SK-N-SH (cell line): ENCODE measurements at places on chromosomes 13 and 19.

GRCh38 chr19:42403586-42403985, 13.5 kb upstream of the CNFN start:
- H3K27ac ChIP-seq = no peak overlapping the region
- H3K36me3 ChIP-seq = peaks cover 7% of the 10 kb centered on the region
- H3K4me1 ChIP-seq = no peaks in the 10 kb centered on the region
- DNase-seq = no peak
- no peaks in the 10 kb centered on the region for H3K27me3 ChIP-seq

DNA sequence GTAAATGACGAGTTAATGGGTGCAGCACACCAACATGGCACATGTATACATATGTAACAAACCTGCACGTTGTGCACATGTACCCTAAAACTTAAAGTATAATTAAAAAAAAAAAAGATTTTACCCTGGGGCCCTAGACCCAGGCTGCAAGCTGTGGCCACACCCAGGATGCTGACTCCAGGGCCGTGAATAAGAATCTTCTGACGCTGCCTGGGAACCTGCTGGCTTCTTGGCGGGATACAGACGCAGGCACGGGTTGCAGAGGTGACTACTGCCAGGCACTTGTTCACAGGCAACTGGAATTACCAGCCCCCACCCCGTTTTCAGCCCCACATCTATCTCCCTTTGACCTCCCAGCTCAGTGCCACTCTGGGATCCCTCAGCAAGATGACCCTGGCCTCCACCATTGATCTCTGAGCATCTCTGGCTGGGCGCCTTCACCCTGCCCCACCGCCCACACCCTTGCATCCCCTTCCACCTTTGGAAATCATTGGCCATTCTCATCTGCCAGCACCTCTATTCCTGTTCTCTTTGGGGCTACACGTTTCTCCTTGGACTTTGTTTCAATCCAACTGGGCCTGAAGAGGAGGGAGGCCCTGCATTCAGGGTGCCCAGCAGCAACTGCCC, 21.1 kb upstream of the CFAP97D2 start:
- no peak overlapping the region for H3K27ac ChIP-seq
- H3K36me3 ChIP-seq = no peaks in the 10 kb centered on the region
- no peak overlapping the region for H3K4me3 ChIP-seq
- no peak for DNase-seq
- H3K4me1 ChIP-seq = no peaks in the 10 kb centered on the region
- no peaks in the 10 kb centered on the region for H3K27me3 ChIP-seq

DNA sequence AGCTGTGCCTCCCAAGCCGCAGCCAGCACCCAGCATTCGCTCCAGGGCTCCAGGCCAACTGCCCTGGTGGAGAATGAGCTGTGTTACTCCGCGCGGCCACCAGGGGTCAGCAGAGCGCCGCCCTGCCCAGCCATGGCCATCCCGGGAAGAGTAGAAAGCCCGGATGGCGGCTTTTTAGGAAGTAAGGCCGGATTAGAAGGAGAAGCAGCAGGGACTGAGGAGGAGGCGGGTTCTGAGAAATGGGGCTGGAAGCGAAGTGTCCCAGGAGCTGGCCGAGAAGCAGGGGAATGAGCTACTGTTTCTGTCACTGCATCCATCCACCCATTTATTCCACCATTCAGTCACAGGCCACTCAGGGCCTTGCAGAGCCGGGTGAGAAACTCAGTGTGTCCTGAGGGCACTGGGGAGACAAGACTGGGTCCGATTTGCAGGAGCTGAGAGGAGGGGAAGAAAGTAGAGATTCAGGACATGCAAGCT, 6.6 kb upstream of the NPAS1 start:
- DNase-seq = peak; percentile 92
- no peaks in the 10 kb centered on the region for H3K4me1 ChIP-seq
- H3K27me3 ChIP-seq = no peaks in the 10 kb centered on the region
- no peaks in the 10 kb centered on the region for H3K36me3 ChIP-seq
- no peak overlapping the region for H3K4me3 ChIP-seq

GRCh38 chr19:7397687-7398086, 49.0 kb downstream of the ARHGEF18 start:
- no peak overlapping the region for H3K4me3 ChIP-seq
- H3K27ac ChIP-seq = no peak overlapping the region
- DNase-seq = no peak
- no peaks in the 10 kb centered on the region for H3K27me3 ChIP-seq
- H3K4me1 ChIP-seq = peaks cover 6% of the 10 kb centered on the region; the same call in 1 of the 2 replicates

DNA sequence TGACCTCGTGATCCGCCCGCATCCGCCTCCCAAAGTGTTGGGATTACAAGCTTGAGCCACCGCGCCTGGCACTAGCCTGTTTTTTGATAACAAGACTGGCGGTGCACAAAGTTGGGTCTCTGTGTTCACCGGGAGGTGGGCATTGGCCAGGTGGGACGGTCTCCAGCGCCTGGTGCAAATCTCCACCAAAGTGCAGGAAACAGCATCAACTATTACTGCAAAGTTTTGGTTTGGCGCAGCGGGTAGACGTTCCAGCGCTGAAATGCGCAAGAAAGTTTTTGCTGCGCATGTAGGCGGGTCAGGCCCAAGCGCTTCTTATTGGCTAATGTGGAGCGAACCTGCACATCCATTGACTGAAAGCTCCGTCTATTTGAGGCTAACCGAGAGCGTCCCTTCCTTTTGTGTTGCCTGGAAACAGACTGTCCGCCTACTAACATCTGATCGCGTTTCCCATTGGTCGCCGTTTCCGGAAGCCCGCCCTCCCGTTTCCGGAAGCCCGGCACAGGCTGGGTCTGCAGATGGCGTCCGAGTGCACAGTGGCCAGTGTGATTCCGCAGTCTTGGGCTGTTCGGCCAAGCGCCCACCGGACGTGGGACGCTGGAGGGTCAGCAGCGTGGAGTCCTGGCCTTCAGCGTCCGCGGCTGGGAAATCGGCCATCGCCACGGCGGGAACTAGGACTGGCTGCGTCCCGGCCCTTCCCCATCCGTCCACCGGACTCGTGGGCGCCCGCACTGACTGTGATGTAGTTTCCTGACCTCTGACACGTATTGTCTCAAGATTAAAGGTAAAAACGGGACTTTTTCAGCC, 53.3 kb upstream of the ZNF527 start:
- H3K36me3 ChIP-seq = peaks cover 23% of the 10 kb centered on the region
- no peaks in the 10 kb centered on the region for H3K27me3 ChIP-seq
- H3K27ac ChIP-seq = peak overlapping the region; percentile 86
- H3K4me3 ChIP-seq = peak overlapping the region; percentile 100

- DNase-seq = no peak
- H3K36me3 ChIP-seq = no peaks in the 10 kb centered on the region
- H3K4me3 ChIP-seq = no peak overlapping the region
- H3K4me1 ChIP-seq = peaks cover 24% of the 10 kb centered on the region; the same call in 1 of the 2 replicates
Measured at GRCh38 chr19:46181388-46181779, 33.3 kb downstream of the IGFL2 start.

- H3K4me1 ChIP-seq = no peaks in the 10 kb centered on the region
- H3K27ac ChIP-seq = no peak overlapping the region
- no peaks in the 10 kb centered on the region for H3K36me3 ChIP-seq
- DNase-seq = no peak
- peak overlapping the region; percentile 7; the same call in 1 of the 2 replicates for H3K4me3 ChIP-seq
Measured at GRCh38 chr19:31943778-31944177, 401.6 kb upstream of the ZNF507 start.

GRCh38 chr13:72295153-72295552, 428.1 kb upstream of the DACH1 start:
- no peaks in the 10 kb centered on the region for H3K27me3 ChIP-seq
- H3K4me3 ChIP-seq = no peak overlapping the region
- no peaks in the 10 kb centered on the region for H3K36me3 ChIP-seq
- H3K4me1 ChIP-seq = peaks cover 2% of the 10 kb centered on the region
- H3K27ac ChIP-seq = peak overlapping the region; percentile 62; the same call in 1 of the 2 replicates

DNA sequence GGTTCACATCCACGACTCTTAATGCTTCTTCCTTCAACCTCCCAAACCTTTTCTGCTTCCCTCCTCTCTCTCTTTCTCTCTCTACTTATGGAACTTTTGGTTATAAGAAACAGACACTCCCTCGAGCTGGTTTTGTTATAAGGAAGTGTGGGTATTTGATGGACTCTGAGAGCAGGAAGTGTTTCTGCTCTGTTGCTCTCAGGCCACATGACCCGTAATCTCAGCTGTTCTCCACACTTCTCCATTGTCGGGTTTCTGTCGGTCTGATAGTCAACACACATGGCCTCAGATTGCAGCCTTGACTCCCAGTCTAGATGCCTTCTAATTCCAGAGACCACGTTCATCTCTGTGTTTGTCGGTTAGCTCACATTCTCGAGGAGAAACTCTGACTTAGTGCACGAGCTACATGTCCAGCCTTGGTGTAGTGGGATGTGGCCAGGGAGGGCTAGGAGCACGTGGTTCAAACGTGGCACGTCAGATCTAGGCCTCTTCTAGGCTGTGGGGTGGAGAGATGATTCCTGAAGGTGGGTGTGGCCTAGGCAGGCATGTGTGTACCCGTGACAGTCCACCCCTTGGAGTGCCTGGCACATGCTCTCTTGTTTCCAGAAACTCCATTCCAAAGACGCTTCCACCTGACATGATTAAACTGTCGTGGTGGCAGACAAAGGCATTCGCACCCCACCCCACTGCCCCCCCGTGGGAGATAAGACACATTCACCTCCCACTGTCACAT, 26.3 kb downstream of the CNFN start:
- no peaks in the 10 kb centered on the region for H3K4me1 ChIP-seq
- H3K27me3 ChIP-seq = no peaks in the 10 kb centered on the region
- H3K4me3 ChIP-seq = no peak overlapping the region

DNA sequence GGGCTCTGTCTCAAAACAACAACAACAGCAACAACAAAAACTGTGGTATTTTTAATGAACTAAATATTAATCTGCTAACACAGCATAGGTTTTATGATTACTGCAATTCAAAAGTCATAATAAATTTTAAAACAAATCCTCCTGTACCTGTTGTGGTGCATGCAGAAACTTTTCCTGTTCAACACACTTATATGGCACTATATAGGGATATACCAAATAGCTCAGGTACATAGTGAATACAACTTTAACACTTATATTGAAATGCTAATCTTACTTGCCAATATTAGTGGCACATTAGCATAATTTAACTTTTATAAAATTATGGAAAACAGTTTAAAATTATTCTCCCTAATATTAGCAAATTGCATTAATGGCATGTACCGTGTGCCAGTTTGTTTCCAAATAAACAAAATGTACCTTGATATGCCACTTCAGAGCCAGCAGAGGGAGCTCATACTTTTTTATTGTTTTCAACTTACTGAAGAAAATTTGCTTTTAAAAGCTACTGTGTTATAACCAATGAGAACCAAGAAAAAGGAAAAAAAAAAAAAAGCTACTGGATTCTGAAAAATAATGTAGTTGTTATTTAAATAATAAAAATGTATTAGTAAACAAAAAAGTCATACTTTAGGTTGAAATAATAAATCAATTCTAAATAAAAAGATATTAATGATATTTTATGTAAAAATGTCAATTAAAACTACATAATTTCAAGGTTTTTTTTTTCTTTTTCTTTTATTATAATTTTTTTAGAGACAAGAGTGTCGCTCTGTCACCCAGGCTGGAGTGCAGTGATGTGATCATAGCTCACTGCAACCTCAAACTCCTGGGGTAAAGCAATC, 18.0 kb upstream of the RBM26 start:
- H3K4me1 ChIP-seq = no peaks in the 10 kb centered on the region
- no peaks in the 10 kb centered on the region for H3K36me3 ChIP-seq
- H3K27ac ChIP-seq = no peak overlapping the region
- peak; percentile 45 for DNase-seq
- H3K4me3 ChIP-seq = no peak overlapping the region

DNA sequence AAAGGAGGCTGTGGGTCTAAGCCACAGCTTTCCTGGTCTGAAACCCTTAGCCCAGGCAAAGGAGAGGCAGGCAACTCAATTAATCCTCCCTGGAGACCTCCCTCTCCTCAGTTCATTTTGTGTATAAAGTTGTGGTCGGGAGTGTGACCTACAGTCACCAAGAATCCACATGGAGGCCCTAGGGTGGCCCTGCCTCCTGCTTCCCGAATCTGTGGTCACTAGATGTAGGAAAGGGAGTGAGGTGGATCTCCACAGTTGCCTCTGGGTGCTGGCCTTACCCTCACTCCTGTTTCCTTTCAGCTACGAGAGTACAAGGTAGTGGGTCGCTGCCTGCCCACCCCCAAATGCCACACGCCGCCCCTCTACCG, 1.3 kb downstream of the RPL18A start:
- peaks cover 17% of the 10 kb centered on the region; the same call in 1 of the 2 replicates for H3K4me1 ChIP-seq
- H3K4me3 ChIP-seq = peak overlapping the region; percentile 91
- no peak for DNase-seq

DNA sequence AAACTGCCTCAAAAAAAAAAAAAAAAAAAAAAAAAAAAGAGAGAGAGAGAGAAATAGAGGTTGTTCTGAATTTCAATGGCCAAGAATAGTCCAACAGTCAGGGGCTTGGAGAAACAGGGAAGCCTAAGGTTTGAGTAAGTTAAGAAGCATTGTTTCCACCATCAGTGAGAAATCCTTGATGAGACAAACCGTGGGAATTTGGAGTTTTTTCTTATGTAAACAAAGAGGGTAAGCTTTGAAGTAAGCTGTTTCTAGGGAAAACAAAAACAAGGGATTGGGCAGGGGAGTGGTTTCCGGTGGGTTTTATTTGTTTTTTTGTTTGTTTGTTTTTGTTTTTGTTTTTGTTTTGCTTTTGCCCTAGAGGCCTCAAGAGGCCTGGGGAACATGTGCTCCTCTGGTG, 11.2 kb upstream of the ERVV-1 start:
- no peak overlapping the region for H3K4me3 ChIP-seq
- no peaks in the 10 kb centered on the region for H3K27me3 ChIP-seq
- H3K4me1 ChIP-seq = no peaks in the 10 kb centered on the region; the same call in 1 of the 2 replicates
- DNase-seq = no peak

DNA sequence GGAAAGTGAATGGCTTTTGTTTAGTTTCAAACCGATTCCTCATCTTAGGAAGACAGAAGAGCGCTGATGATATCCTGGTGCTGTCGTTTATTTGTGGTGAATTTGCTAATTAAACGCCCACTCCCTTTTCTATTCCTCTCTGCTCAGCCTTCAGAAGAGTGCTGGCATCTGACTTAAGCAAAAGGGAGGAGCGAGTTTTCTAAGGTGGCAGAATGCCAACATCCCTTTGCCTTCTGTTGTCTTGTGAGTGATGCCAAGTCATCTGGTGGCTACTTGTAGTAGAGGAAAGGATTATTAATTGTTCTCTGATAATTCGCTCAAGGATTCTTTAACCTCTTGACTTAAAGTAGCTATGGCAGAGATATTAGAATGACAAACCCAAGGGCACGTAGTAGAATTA, 68.1 kb downstream of the ERCC5 start:
- H3K27me3 ChIP-seq = no peaks in the 10 kb centered on the region
- no peaks in the 10 kb centered on the region for H3K4me1 ChIP-seq
- H3K4me3 ChIP-seq = no peak overlapping the region
- no peak overlapping the region for H3K27ac ChIP-seq

GRCh38 chr13:97030705-97031452, 36.6 kb upstream of the OXGR1 start:
- H3K4me3 ChIP-seq = no peak overlapping the region
- no peaks in the 10 kb centered on the region for H3K27me3 ChIP-seq
- H3K36me3 ChIP-seq = no peaks in the 10 kb centered on the region
